Activated CD4-positive, alpha-beta memory T cell treated with anti-CD3 and anti-CD28 coated beads, Interleukin-2, amount 10 ng/mL, durations not matched to agents 7 days and 5 days (primary cell): ENCODE measurements at places on chromosomes 4 and X. TPM values are rescaled to one million over a fixed set of nuclear protein-coding genes. Genes with fewer than 3 reads are reported as not detected.

ADH1C gene
- not detected for total RNA-seq

- H3K4me3 ChIP-seq: no peak overlapping the region
- H3K27me3 ChIP-seq: peaks cover 34% of the 10 kb centered on the region
- H3K4me1 ChIP-seq: peaks cover 16% of the 10 kb centered on the region
- no peak for DNase-seq
- H3K27ac ChIP-seq: no peak overlapping the region
These were observed 1.8 kb downstream of the TTC29 start for GRCh38 chr4:146943691-146944375.

LNX1 gene
- not detected for total RNA-seq

LPAR4 gene
- total RNA-seq: 0.08 TPM

- peaks cover 19% of the 10 kb centered on the region for H3K36me3 ChIP-seq
- H3K27me3 ChIP-seq: no peaks in the 10 kb centered on the region
These were observed 48.5 kb upstream of the CYSLTR1 start for GRCh38 chrX:78375894-78376293.

FGF5 gene
- not detected for total RNA-seq

- H3K4me1 ChIP-seq: no peaks in the 10 kb centered on the region
- H3K4me3 ChIP-seq: no peak overlapping the region
- no peaks in the 10 kb centered on the region for H3K36me3 ChIP-seq
- no peak overlapping the region for H3K27ac ChIP-seq
- H3K27me3 ChIP-seq: no peaks in the 10 kb centered on the region
These were observed 60.7 kb downstream of the EFHC2 start for GRCh38 chrX:44282753-44283152.

GRCh38 chrX:77433001-77433400 lies 14.2 kb upstream of the FGF16 start:
- H3K4me1 ChIP-seq: no peaks in the 10 kb centered on the region
- no peak overlapping the region for H3K27ac ChIP-seq
- H3K36me3 ChIP-seq: no peaks in the 10 kb centered on the region
- H3K4me3 ChIP-seq: no peak overlapping the region
- DNase-seq: no peak
- H3K27me3 ChIP-seq: no peaks in the 10 kb centered on the region

GRCh38 chr4:148054275-148054674 lies 322.4 kb downstream of the ARHGAP10 start:
- peaks cover 13% of the 10 kb centered on the region for H3K36me3 ChIP-seq
- peaks cover 84% of the 10 kb centered on the region for H3K4me1 ChIP-seq
- H3K4me3 ChIP-seq: no peak overlapping the region
- peak overlapping the region; percentile 31 for H3K27ac ChIP-seq

- DNase-seq: no peak
- no peak overlapping the region for H3K27ac ChIP-seq
- H3K36me3 ChIP-seq: no peaks in the 10 kb centered on the region
These were observed 39.3 kb downstream of the CPE start for GRCh38 chr4:165418073-165418472.

OPN1LW gene
- total RNA-seq: not detected

- H3K4me1 ChIP-seq: no peaks in the 10 kb centered on the region
- no peaks in the 10 kb centered on the region for H3K36me3 ChIP-seq
- no peak for DNase-seq
- no peaks in the 10 kb centered on the region for H3K27me3 ChIP-seq
- no peak overlapping the region for H3K4me3 ChIP-seq
- no peak overlapping the region for H3K27ac ChIP-seq
These were observed 305.9 kb downstream of the IDS start for GRCh38 chrX:149198980-149199732.

ODAPH gene
- 1.9 TPM for total RNA-seq

DNA sequence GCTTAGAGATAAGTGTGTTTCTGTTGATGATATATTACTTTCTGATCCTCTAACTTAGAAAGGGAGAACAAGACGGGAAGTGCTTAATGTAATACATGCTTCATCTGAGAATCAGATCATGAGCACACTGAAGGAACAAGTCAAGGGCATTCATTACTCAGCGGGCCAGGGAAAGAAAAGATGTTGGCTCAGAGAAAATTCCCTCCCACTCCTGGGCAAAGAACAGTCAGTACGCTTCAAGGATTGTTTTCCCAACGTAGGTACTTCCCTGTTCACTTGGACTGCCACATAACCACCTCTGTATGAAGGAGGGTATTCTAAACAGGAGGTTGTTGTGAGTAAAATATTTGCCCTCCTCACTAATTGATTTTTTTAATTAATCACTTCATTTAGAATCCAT lies 374.5 kb upstream of the FMR1 start:
- no peak overlapping the region for H3K27ac ChIP-seq
- DNase-seq: no peak
- no peaks in the 10 kb centered on the region for H3K36me3 ChIP-seq
- no peak overlapping the region for H3K4me3 ChIP-seq
- H3K4me1 ChIP-seq: no peaks in the 10 kb centered on the region
- no peaks in the 10 kb centered on the region for H3K27me3 ChIP-seq

CWH43 gene
- not detected for total RNA-seq

DNA sequence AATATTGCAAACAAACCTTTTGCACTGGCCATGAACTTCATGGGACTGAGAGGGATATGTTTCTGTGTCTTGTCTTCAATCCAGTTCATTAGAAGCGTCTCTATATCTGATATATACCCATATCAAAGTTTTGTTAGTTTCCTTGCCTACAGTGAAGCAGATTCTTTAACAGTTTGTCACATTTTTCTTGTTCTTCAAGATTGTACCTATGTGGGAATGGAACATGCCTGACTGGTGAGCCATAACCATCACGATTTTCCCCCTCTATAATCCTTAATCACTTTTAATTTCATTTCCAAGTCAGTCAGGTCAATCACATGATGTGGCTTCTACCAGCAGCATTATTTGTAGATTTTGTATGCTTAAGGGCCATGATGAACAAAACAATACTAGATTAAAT lies 197.1 kb upstream of the PDE5A start:
- H3K4me1 ChIP-seq: no peaks in the 10 kb centered on the region
- H3K27ac ChIP-seq: no peak overlapping the region
- H3K27me3 ChIP-seq: no peaks in the 10 kb centered on the region
- H3K4me3 ChIP-seq: no peak overlapping the region

DNA sequence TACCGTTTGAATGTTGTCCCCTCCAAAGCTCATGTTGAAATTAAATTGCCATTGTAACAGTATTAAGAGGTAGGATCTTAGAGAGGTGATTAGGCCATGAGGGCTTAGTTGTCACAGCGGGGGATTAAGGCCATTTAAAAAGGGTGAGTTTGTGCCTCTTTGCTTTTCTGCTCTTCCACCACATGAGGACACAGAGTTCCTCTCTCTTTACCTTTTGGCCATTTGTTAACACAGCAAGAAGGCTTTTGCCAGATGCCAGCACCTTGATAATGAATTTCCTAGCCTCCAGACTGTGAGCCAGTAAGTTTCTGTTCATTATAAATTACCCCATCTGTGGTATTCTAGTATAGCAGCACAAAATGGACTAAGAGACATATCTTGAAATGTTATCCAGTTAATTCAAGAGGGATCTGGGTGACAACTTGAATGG lies 7.8 kb upstream of the HERC3 start:
- H3K4me3 ChIP-seq: no peak overlapping the region
- DNase-seq: no peak
- H3K4me1 ChIP-seq: no peaks in the 10 kb centered on the region
- H3K27ac ChIP-seq: no peak overlapping the region
- H3K36me3 ChIP-seq: no peaks in the 10 kb centered on the region

- DNase-seq: no peak
- peaks cover 93% of the 10 kb centered on the region for H3K36me3 ChIP-seq
- H3K27ac ChIP-seq: peak overlapping the region; percentile 71
- peaks cover 99% of the 10 kb centered on the region for H3K4me1 ChIP-seq
- H3K4me3 ChIP-seq: peak overlapping the region; percentile 21
- no peaks in the 10 kb centered on the region for H3K27me3 ChIP-seq
These were observed 8.2 kb downstream of the WDR1 start for GRCh38 chr4:10108391-10108790.

PUDP gene
- 16.4 TPM for total RNA-seq

ZNF330 gene
- 53.7 TPM for total RNA-seq

CT45A5 gene
- 0.58 TPM for total RNA-seq

- no peaks in the 10 kb centered on the region for H3K36me3 ChIP-seq
- H3K27ac ChIP-seq: no peak overlapping the region
- no peaks in the 10 kb centered on the region for H3K4me1 ChIP-seq
- H3K27me3 ChIP-seq: no peaks in the 10 kb centered on the region
These were observed 56.7 kb upstream of the SLC7A11 start for GRCh38 chr4:138298866-138299265.

DNA sequence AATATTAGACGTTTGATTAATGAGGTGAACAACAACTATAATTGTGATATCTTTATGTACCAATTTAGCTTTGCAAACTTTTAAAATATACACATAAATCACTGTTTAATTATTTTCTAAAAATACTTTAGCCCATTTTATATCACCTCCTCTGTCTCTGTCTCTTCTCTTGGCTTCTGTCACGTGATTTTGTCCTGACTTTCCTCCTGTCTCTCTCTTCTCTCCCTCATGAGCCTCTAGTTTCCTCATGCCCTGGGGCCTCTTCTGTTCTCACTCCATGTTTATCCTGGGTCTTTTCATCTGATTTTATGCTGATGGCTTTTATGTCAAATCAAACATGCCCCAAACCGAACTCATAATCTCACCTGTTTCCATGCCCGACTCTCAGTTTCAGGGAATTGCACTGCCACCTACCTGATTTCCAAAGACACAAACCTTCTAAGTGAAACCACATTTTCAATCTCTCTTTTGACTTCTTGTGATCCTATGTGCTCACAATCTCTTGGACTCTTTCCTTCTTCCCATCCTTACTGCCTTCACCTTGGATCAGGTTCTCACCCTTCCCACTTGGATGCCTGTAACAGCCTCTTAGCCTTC lies 303.0 kb upstream of the GALNT7 start:
- DNase-seq: no peak
- H3K4me1 ChIP-seq: no peaks in the 10 kb centered on the region
- no peaks in the 10 kb centered on the region for H3K36me3 ChIP-seq
- H3K4me3 ChIP-seq: no peak overlapping the region
- no peaks in the 10 kb centered on the region for H3K27me3 ChIP-seq
- no peak overlapping the region for H3K27ac ChIP-seq

- no peak overlapping the region for H3K27ac ChIP-seq
- peaks cover 40% of the 10 kb centered on the region for H3K4me1 ChIP-seq
- H3K4me3 ChIP-seq: no peak overlapping the region
- peaks cover 25% of the 10 kb centered on the region for H3K36me3 ChIP-seq
- no peak for DNase-seq
- H3K27me3 ChIP-seq: no peaks in the 10 kb centered on the region
These were observed 60.9 kb upstream of the CLCN4 start for GRCh38 chrX:10095698-10096432.

GRCh38 chr4:11470438-11471045 lies 41.8 kb upstream of the HS3ST1 start:
- peaks cover 2% of the 10 kb centered on the region for H3K27me3 ChIP-seq
- no peak overlapping the region for H3K4me3 ChIP-seq
- peaks cover 2% of the 10 kb centered on the region for H3K36me3 ChIP-seq

DNA sequence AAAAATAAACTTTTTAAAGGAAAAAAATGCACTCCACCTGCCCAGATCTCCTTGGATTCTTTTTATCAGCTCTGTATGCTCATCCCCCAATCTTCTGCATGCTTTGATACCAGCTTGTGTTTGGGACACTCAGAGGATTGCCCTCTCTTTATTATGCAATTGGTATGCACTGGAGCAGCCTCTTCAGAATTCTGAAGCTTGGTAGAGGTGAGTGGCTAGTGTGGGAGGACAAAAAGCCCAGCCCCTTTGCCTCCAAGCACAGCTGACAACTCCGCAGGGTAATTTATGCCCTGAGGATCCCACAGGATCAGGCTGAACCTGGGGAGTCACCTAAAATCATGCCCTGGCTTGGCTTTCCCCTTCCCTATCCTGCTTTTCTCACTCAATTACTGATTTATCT lies 16.7 kb downstream of the IL21 start:
- no peak overlapping the region for H3K27ac ChIP-seq
- peaks cover 7% of the 10 kb centered on the region for H3K27me3 ChIP-seq
- H3K4me1 ChIP-seq: peaks cover 13% of the 10 kb centered on the region

DNA sequence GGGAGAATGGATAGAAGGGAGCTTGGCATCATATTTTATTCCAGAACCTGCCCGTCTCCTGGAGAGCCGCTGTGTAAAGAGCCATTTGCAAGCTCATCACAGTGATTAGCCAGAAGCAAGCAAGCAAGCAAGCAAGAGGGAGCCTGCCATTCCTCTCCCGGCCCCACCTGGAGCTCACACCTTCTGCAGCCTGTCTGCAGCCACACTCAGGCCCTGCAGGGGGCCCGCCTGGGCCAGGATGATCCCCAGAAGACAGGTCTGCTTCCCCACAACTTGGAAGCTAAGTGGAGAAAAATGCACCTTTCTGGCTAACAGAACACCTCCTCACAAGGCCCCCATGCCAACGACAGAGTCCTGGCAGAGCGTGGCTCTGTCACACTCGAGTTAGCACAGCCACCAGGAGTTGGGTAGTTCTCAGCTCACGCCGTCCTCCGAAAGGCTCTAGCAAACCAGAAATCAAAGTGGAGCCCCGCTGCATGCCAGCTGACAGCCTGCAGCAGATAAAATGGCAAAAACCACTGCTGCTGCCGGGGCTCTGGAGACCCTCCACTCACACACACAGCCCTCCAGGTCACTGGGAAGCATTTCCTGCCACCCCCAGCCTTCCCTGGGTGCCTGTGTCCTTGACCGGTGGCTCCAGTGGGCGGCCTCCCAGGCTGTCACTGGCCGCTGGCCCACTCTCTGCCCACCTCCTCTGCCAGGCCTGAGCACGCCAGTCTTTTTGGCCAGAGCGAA lies 54.9 kb downstream of the DCTD start:
- no peak overlapping the region for H3K27ac ChIP-seq
- peaks cover 2% of the 10 kb centered on the region for H3K27me3 ChIP-seq
- H3K36me3 ChIP-seq: no peaks in the 10 kb centered on the region
- H3K4me1 ChIP-seq: peaks cover 1% of the 10 kb centered on the region
- no peak for DNase-seq

- no peaks in the 10 kb centered on the region for H3K27me3 ChIP-seq
- peaks cover 8% of the 10 kb centered on the region for H3K4me1 ChIP-seq
- H3K36me3 ChIP-seq: no peaks in the 10 kb centered on the region
- no peak overlapping the region for H3K27ac ChIP-seq
- H3K4me3 ChIP-seq: no peak overlapping the region
- DNase-seq: no peak
These were observed 29.2 kb downstream of the HS3ST1 start for GRCh38 chr4:11399461-11399971.

WDR17 gene
- total RNA-seq: 0.78 TPM

DNA sequence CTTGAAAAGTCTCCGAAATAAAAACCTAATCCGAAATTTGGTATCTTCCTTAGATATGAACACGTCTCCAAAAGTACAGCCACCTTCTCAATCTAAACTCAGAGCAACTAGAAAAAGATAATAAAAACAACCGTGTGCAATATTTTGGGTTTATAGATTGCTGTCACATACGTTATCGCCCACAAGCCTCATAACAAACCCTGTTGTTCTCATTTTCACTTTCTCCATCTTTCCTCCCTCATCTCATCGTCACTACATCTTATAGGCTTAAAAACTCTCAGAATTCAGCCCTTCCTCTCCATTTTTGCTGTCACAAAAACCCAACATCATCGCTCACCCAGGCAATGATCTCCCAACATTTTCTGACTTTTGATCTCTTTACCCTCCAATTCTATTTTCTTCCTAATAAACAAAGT lies 448 bp upstream of the SCFD2 start:
- H3K27me3 ChIP-seq: peaks cover 28% of the 10 kb centered on the region
- H3K4me1 ChIP-seq: peaks cover 40% of the 10 kb centered on the region
- no peak for DNase-seq

CSN1S1 gene
- total RNA-seq: not detected

GRCh38 chr4:153784166-153784699 lies 4.7 kb downstream of the SFRP2 start:
- H3K27me3 ChIP-seq: peaks cover 67% of the 10 kb centered on the region
- peaks cover 9% of the 10 kb centered on the region for H3K4me1 ChIP-seq
- H3K4me3 ChIP-seq: no peak overlapping the region
- H3K27ac ChIP-seq: no peak overlapping the region
- no peak for DNase-seq

AMBN gene
- total RNA-seq: not detected

SPIN2B gene
- total RNA-seq: 11.7 TPM
